ENCODE measurements at places on chromosomes 13 and 19.

GRCh38 chr13:109400209-109400608 is 386.2 kb downstream of the IRS2 start:
- no peak for DNase-seq

DNA sequence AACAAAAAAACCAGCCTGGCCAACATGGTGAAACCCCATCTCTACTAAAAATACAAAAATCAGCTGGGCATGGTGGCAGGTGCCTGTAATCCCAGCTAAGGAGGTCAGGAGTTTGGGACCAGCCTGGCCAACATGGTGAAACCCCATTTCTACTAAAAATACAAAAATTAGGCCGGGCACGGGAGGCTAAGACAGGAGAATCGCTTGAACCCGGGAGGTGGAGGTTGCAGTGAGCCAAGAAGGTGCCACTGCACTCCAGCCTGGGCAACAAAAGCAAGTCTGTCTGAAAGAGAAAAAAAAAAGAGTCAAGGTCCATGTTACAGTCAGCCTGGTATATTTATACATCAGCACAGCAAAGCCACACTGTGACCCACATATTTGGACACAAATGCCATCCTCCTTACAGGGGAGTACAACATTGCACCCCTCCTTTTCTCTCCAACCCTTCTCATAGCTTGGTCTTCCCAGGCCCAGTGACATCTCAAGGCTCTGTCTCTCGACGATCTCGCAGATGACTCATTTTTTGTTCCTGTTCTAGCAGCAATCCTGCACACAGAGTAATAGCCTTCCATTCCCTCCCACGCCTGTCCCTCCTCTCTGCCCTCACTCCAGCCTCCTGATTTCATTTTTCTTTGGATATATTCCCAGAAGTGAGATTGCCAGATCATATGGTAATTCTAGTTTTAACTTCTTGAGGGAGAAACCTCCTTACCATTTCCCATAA is 21.0 kb upstream of the DPP9 start:
- no peak for DNase-seq

- DNase-seq: no peak
Observed at GRCh38 chr19:7778081-7778480, 15.0 kb downstream of the CLEC4M start.

GRCh38 chr19:8216357-8216756 is 7.2 kb downstream of the CERS4 start:
- DNase-seq: no peak

DNA sequence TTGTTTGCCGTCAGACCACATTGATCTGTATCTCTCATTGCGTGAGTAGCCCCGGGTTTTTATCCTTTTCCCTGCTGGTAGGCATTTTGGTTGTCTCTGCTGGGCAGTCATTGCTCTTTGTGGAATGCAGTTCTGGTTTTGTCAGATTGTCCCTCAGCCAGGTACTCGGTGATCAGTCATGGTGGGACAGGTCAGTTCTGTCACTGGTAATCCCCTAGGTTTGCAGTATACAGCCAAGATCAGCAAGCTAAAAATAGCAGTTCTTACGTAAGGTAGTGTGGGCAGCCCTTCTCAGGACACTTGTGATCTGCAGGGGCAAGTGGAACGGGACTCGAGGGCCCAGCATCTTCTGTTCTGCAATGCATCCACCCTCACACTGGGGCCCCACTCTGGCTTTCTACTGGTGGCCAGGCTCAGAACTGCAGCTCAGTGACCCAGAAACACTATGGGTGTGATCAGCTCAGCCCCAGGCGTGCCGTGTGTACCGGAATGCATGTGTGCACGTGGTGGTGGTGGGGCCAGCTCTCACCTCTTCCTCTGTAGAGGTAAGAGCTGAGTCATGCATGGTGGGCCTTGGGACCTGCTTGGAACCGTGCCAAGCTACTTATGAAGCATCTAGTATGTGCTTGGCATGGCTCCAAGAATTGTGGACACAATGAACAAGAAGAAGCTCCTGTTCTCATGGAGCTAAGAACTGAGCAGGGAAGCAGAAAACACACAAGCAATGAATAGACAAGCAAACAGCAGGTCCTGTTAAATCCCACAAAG is 6.3 kb downstream of the PLEKHF1 start:
- DNase-seq: no peak

DNA sequence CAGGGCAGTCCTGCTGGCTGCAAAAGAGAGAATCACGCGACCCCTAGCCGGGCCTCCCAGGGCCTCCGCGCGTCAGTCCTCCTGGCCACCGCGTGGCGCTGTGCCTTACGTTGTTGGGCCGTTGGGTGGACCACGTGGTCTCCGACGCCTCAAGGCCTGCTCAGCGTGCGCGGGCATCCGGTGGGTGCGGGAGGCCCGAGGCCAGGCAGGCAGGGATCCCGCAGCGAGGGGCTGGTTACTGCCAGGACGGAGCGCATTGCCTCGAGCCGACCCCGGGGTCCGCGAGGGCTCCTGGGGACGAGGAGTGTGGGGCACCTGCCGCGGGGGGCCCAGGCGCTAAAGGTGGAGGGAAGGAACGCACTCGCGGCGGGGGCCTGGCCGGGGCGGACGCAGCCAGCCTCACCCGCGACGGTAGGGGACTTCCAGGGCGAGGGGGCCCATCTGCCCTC is at the start of gene TDRD12:
Gene TDRD12, plus strand, starts transcription at position 157 of the 449 bp plus-strand sequence. CDS start 306 bp downstream, outside the sequence.
- DNase-seq: no peak

DNA sequence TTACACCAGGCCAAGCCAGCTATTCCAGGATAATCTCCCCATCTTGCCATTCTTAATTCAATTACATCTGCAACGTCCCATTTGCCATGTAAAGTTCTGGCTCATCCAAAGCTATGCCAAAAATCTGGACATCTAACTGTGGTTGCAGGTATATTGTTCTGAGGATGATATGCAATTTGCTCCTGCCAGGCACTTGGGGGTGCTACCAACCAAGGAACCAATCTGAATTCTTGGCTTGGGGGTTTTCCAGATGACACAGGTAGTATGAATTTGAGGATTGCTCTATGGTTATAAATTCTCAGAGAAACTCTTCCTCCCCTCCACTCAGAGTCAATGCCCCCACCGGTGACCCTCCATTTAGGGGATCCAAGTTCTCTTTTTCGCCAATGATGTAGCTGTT is 33.0 kb downstream of the CRYL1 start:
- no peak for DNase-seq

DNA sequence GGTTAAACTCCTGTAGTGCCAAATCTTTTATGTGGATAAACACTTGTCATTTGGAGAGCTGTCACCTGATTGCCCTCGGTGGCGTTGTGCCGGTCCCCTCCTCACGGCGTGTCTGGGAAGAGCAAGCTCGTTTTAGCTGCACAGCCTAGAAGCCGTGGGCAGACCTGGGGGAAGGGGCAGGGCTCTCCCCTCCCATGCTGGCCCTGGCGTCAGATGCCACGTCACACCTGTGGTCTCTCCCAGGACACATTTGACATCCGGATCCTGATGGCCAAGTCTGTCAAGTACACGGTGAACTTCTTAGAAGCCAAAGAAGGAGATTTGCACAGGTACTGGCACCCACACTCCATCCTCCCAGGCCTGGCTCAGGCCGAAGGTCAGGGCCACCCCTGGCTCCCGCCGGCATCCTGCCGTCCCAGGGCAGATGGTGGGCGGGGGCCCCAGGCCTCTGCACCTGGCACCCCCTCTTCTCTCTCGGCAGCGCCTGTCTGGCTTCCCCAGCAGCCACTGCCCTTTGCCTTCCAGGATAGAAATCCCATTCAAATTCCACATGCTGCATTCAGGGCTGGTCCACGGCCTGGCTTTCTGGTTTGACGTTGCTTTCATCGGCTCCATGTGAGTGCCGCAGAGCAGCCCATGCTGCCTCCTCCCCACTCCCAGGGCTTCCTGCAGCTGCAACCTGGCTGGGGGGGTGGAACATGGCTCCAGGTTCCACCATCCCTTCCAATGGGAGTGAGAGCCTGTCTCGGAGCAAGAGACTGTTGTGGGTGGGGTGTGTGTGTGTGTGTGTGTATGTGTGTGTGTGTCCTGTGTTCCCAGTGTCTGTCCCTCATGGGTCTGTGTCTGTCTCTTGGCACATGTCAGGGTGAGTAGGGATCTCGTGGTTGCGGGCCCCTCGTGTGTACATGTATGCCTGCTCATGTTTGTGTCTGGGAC is 8.8 kb downstream of the YIPF2 start:
- no peak for DNase-seq
